CD4-positive, alpha-beta T cell treated with Interleukin-6 for 4 hours (primary cell): ENCODE measurements at places on chromosomes 5 and 9.

- no peak for DNase-seq
Measured at GRCh38 chr5:5383461-5383860, 39.0 kb upstream of the ICE1 start.

GRCh38 chr5:53476531-53477480 is 3.6 kb upstream of the FST start:
- no peak for DNase-seq

DNA sequence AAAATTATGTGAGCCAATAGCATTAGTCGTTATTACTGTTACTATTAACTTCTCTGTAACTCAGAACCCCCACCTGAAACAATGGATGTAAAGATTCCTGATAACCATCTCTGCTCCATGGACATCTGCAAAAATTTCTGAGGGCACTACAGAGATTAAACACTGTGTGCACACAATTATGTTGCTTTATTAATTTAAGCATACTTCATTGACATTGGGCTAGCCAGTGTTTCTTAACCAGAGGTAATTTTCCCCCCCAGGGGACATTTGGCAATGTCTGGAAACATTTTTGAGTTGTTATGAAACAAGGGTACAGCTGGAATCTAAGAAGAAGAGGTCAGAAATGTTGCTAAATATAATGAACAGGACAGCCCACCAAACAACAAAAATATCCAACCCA is 19.3 kb downstream of the SLIT3 start:
- DNase-seq = no peak

DNA sequence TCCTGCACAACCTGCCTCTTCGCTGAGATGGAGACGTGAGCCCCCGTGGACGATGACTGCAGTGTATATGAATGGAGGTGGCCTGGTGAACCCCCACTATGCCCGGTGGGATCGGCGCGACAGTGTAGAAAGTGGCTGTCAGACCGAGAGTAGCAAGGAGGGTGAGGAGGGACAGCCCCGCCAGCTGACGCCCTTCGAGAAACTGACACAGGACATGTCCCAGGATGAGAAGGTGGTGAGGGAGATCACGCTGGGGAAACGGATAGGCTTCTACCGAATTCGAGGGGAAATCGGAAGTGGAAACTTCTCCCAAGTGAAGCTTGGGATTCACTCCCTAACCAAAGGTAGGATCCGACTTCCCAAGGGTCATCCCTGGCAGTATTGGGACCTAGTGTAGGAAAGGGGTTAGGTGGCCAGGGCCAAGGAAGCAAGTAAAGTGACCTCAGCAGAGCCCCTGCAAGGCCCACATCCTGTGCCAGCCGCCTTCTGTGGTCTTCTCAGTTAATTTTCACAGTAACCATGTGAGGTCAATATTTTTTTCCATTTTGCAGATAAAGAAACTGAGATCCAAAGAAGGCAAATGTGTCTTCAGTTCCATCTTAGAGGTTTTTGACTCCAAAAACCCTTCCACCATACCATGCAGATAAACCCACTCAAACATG is 53.8 kb downstream of the NIM1K start:
- no peak for DNase-seq

DNA sequence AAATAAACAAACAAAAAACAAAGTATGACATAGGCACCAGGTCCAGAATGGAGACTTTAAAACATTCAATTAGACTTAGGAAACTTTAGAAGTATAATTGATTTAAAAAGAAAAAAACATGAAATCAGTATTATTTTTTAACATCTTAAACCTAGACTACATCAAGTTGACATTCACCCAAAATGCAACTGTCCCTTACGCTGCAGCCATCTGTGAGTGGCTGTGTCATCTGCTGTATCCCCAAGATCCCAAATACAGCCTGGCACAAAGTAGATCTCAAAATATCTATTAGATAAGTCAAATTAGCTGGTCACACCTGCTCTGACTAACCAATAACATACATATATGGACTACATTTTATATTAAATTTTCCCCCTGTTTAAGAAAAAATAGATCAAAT is 7.8 kb downstream of the TTLL11 start:
- DNase-seq = no peak

GRCh38 chr5:59178482-59178881 is 595.6 kb downstream of the RAB3C start:
- no peak for DNase-seq

GRCh38 chr9:82021198-82021597 is 32.6 kb downstream of the SPATA31D1 start:
- no peak for DNase-seq

GRCh38 chr5:62938927-62939326 is 360.3 kb downstream of the LRRC70 start:
- no peak for DNase-seq

- no peak for DNase-seq
Measured at GRCh38 chr5:80917631-80918030, 42.5 kb upstream of the RASGRF2 start.

DNA sequence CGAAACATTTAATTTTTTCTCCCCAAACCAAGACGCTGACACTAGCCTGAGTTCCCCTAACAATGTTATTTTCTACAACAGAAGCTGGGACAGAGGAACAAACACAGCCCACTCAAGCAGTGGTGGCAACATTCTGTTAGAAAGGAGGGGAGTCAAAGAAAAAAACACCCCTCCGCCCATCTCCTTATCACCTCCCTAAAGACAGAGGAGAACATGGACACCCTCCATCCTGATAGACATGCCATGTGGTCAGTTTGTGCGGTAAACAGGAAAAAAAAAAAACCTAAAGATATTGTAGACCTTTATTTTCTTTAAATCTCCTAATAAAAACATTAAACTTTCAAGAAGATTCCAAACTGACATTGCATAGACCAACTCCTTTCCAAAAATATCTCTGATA is 2.9 kb upstream of the DPM2 start:
- no peak for DNase-seq

GRCh38 chr9:107213080-107213479 is 70.0 kb upstream of the RAD23B start:
- no peak for DNase-seq

DNA sequence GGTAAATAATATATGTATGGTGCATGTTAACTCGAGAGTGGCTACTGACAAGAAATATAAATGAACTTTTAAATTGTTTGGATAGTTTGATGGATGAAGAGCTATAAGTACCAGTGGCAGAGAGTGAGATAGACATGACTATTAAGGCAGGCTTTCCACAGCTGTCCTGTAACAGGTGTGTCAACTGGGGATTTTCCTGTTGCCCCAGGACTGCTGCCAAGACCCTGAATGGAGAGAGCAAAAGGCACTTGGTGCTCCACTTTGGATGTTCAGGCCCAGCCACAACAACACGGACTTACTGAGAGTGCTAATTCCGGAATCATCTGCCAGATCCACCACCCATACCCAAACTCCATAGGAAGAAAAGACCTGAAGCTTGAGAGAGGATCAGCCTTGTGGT is 215.1 kb downstream of the SEC61B start:
- DNase-seq = no peak

DNA sequence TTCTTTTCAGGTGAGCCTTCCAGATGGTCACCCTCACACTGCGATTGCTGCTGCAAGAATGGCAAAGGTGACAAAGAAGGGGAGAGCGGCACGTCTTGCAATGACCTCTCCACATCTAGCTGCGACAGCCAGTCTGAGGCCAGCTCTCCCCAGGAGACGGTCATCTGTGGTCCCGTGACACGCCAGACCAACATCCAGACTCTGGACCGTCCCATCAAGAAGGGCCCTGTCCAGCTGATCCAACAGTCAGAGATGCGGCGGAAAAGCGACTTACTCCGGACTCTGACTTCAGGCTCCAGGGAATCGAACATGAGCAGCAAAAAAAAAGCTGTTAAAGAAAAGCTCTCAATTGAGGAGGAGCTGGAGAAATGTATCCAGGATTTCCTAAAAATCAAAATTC is 303.0 kb downstream of the KCTD16 start:
- no peak for DNase-seq

DNA sequence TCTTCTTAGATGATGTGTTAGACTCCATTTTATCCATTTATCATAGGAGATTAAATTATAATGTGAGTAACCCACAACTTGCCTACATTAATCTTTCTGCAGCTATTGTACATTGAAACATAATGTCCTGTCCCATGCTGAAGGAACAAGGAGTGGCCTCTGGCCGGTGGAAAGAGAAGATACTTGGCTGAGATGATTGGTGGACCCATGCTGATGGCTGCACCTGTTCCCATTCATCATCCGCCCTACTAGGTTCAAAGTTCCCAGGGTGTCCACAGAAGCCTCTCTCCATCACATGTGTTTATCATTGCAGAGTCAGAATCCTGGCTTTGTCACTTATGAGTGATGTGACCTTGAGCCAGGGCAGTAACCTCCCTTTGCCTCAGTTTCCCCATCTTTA is 24.7 kb downstream of the FBXL7 start:
- DNase-seq = no peak

GRCh38 chr5:91175708-91176107 is 207.4 kb downstream of the ARRDC3 start:
- no peak for DNase-seq

- DNase-seq = no peak
Measured at GRCh38 chr5:111694133-111694532, 62.9 kb downstream of the NREP start.

DNA sequence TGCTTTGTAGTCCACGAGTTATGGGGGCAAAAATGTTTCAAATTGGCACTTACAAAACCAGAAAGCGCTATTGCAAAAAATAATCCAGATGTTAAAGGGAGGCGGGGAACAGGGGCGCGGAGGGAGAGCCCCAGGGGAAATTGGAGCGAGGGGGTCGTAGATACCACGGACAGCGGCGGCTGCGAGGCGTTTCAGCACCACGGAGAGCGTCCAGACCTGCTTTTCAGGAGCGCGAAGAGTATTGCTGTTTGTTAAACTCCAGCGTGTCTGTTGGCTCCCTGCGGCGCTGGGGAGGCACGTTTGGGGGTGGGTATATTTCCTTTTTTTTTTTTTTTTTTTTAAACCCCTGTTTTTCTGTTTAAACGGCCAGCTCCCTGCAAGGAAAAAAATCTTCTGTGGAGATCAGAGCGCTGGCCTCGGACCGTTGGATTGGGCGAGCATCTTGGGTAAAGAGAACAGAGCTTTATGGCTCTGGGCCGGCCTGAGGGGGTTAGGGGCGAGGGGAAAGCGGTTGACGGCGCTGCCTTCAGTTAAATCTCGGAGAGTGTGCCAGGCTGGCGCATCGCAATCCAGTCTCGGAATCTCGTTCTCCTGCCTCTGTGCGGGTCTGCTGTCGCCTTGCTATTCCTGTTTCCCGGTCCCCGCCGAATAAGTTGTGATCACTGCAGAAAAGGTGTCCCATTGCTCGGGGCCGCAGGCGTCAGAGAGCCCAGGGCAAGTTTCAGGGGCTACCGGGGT is at the start of gene GLRA1:
TSS of gene GLRA1 (minus strand) at position 288 of the 738 bp plus-strand sequence. CDS start 302 bp downstream, outside the sequence.
- DNase-seq = peak; percentile 50

GRCh38 chr5:150055326-150056074 is 30.9 kb downstream of the CSF1R start:
- DNase-seq = no peak

GRCh38 chr9:33676746-33677505 is 118.4 kb upstream of the PRSS3 start:
- DNase-seq = peak; percentile 29

DNA sequence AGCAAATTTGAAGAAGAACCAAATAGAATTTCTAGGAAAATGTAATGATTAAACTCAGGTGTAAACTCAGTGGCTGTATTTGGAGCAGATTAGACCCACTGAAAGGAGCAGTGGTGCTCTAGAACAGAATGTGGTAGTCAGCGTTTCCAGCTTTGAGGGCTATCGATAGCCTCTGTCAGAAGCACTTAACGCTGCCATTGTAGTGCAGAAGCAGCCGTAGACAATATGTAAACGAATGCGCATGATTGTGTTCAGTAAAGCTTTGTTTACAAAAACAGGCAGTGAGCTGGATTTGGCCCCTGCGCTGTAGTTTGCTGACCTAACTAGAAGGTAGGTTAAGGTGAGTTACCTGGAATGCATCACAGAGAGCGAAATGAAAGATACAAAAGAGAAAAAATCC is 72.0 kb downstream of the FAM78A start:
- DNase-seq = no peak

DNA sequence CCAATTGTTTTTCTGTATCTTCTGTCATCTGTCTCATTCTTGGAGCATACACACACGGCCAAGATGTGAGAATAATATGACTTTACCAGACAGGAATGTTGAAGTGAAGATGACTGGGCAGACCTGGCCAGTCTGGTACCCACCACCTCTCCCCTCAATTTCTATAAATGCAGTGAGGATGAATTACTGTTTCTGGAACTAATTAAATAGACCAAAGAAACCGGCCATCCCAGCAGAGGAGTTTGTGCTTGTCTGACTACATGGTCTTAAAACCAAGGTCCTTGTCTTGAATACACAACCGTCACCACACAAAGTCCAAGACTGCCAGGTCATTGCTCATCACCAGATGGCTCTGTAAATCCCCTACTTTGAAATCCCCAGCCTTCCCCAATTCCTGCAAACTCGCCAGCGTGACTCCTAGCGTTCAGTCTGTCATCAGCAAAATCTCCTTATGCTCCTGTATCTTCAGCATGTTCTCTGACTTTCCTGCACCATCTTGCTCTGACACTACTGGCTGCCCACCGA is 147.2 kb downstream of the PDE4D start:
- no peak for DNase-seq

- DNase-seq = no peak
Measured at GRCh38 chr5:17089690-17090089, 127.7 kb upstream of the BASP1 start.

GRCh38 chr5:157610990-157611389 is 35.4 kb upstream of the ADAM19 start:
- no peak for DNase-seq

- no peak for DNase-seq
Measured at GRCh38 chr9:115900698-115901097, 252.9 kb upstream of the PAPPA start.

DNA sequence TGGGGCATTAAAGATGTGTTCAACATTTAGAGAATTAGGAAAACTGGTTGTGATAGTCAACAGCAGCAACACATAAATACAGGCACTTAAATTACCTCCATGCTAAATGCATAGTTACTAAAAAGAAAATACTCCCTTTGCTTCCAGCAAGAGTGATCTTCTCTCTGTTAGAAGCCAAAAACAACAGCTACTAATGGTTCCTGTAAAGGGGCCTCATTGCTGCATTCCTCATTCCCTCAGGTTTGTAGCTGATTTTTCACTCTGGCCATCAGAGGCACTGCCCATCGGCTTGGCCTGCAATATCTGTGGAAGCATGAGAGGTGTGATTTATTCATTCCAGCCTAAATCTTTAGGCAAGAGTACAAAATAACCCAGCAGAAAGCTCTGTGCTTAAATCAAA is 466.0 kb upstream of the ADAMTS16 start:
- DNase-seq = no peak
